ENCODE measurements at places on chromosomes 5 and 9.

GRCh38 chr5:3729631-3730030, 134.0 kb downstream of the IRX1 start:
- DNase-seq, result no peak

GRCh38 chr5:139140591-139141071, 57.5 kb downstream of the SIL1 start:
- DNase-seq, result peak; percentile 49

- no peak for DNase-seq
These were observed 64.3 kb downstream of the DMAC1 start for GRCh38 chr9:7735311-7735710.

DNA sequence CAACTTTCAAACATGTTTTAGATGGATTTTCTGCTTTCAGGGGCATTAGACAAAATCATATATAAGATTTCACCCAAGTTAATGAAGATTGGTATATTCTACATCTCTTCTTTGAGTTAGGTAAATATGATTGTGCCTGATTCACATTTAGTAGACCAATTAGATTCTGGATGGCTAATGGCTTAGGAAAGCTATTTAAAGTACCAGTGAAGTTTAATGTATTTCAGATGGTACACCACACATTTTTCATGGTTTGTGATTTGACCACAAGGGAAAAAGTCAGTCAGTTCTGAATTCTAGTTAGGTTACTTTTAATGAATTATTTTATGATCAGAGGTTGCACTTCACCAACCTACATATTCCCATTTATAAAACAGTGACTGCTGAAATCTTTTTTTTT, 409.7 kb downstream of the ADGRV1 start:
- DNase-seq, result no peak

GRCh38 chr5:66814146-66814991, 218.2 kb downstream of the MAST4 start:
- DNase-seq, result no peak
